ENCODE measurements at places on chromosomes 5 and 9.

DNA sequence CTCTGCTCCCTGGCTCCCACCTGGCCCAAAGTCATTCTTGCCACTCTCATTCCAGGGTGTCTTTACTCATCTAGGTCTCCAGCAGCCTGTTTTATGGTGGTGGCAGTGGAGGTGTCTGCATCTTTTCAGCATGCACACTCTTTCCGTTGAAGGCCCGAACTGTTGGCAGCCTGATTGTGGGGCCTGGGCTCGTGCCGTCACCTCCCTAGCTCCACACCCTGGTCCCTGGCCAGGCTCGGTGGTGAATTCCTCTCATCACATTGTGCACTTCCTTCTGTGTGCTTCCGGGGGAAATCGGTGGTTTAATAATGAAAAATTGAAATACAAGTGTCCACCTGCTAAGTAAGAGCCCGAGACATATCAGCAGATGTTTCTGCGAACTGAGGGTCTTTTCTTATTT is 214.3 kb downstream of the TRIO start:
- no peak for DNase-seq

DNA sequence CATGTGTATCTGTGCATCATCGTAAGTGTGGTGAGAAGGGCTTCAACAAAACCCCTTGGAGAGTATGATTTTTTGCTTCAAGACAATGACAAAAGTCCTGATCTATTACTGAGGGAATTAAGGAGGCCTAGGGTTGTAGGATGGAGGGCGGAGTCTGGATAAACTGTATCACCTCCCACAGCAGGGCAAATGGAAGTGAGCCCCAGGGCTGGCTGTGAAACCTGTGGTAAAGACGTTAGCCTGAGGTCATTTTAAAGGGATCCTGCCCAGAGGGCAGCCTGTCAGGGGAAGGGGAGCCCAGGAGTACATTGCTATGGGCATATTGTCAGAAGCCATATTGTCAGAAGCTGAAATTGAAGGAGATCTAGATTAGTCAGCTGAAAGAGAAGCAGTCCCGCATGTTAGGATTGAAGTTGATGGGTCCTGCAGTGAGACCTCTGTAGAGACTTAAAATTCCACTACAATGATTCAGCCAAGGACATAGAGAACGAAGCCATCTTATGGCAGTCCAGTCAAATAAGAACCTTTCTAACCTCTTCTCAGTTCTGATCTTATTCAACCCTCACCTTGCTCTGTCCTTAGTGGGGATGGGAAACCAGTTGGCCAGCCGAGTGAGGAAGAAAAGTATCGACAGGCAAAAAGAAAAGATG is 26.9 kb downstream of the ADGRV1 start:
- no peak for DNase-seq

GRCh38 chr5:149526845-149527590 is 24.2 kb downstream of the CSNK1A1 start:
- DNase-seq: no peak

- no peak for DNase-seq
Observed at GRCh38 chr5:150253416-150254208, 36.0 kb downstream of the CAMK2A start.

DNA sequence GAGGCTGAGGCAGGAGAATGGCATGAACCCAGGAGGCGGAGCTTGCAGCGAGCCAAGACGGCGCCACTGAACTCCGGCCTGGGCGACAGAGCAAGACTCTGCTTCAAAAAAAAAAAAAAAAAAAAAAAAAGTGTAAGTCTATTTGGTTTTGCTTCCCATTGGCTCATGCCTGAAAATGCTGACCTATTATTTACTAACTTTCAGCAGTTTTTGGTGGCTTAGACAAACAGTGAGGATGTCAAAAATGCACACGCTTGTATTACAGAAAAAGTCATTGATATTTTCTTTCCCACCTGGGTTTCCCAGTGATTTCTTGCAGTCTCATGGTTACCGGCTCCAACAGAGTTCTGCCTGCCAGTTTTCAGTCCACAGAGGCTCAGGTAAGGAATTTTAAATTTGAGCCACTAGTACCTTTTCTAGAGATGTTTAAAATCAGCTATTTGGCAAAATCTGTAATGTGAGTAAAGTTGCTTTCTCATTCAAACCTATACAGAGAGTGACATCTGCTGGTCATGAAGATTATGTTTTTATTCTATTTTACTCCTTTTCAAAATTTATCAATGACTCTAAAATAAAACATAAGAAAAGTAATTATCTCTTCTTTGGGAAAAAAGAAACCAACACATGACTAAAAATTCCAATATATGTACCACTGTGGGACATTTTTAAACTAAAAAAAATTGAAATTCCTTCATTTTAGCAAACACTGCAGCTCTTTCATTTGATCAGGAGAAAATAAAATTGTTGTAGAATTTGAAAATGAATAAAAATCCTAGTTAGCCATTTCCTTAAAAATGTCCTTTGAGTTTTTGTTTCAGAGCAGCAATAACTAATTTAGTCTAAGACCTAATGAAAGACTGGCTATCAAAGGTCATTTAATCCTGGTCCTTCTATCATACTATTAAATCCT is 8.8 kb downstream of the FAM200C start:
- DNase-seq: no peak

DNA sequence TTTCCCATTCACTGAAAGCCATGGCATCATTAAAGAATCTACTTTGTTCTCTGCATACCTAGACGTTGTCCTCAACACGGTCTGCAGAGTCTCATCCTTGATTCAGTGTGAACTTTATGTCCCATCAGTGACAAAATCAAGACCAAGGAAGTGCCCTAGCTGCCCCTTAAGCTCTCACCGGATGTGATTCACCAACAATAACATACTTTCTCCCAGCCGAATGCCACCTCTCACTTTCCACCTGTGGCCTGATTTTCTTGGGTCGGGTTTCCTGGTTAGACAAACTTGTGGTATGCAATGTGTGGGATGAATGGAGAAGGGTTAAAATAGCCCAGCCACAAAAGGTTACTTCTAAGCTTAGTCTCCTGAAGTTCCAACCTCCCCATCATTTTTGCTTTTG is 145.3 kb upstream of the PAPPA start:
- DNase-seq: no peak

DNA sequence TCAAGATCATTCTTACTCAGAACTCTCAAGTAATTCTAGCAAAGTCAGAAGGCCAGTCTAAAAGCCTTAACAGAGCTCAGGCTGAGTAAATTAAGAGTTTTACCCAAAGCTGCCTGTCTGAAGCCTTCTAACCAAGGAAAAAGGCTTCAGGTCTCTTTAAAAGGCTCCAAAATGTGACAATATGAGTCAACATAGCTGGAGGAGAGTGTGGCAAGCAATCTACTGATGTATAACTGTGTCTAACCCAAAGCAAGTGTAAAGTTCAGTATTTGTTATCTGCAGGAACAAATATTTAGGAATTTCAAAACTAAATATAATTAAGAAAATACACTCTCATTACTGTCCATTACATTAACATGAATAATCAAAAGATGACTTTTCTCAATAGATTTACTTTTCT is 11.0 kb downstream of the ZBTB5 start:
- no peak for DNase-seq

Data from cortex of kidney (tissue), 1 donor.